ENCODE measurements at places on chromosomes 1 and 21.
A peak's percentile ranks its signal among the peaks of the same experiment; 100 is the strongest.

GRCh38 chr1:94111879-94112278 lies 9.1 kb downstream of the ABCA4 start:
- DNase-seq, result no peak

- DNase-seq, result no peak
Observed at GRCh38 chr21:42003051-42003461, 7.1 kb downstream of the ZBTB21 start.

- no peak for DNase-seq
Observed at GRCh38 chr1:235015291-235015985, 113.2 kb downstream of the TOMM20 start.

DNA sequence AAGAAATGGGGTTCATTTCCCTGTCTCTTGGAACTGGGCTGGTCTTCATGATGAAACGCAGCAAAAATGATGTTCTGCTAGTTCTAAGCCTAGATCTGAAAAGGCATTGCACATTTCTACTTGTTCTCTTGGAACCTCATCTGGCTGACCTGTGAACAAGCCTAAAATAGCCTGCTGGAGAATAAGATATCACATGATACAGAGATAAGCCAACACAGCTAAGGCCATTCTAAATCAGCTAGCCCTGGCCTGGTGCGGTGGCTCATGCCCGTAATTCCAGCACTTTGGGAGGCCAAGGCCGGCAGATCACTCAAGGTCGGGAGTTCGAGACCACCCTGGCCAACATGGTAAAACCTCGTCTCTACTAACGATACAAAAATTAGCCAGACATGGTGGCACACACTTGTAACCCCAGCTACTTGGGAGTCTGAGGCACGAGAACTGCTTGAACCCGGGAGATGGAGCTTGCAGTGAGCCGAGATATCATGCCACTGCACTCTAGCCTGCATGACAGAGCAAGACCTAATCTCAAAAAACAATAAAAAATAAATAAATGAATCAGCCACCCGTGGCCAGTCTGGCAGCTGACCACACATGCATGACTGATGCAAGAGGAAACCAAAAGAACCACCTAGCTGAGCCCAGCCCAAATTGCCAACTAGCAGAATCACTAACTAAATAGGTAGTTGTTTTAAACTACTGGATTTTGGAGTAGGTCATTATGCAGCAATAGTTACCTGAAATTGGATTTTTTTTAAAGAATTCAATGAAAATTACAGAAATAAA lies 18.0 kb downstream of the CD244 start:
- DNase-seq, result no peak

DNA sequence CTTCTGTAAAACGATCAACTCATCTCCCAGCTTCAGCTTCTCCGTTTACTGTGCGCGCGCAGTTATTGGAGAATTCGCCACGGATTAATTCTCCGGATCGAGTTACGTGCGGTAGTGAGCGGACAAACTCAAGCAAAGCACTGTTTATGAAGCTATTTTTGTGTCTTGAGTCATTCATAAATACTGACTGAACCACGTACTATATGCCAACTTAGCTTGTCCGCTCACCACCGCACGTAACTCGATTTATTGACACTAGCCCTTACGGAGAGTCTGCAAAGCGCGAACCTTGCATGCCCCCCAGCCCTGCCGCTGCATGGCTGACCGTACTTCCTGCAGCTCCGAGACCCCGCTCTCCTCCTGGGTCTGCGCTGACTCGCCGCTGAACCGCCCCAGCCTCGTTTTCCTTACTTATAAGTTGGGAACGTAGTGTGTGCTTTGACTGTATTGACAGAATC lies 773 bp downstream of the CHD1L start:
- DNase-seq, result no peak

- DNase-seq, result no peak
Observed at GRCh38 chr1:152501704-152502103, 8.9 kb upstream of the LCE5A start.

- DNase-seq, result peak; percentile 6
Observed at GRCh38 chr1:65955503-65955902, 162.8 kb downstream of the PDE4B start.

GRCh38 chr1:114803001-114803400 lies 22.5 kb upstream of the SIKE1 start:
- no peak for DNase-seq

DNA sequence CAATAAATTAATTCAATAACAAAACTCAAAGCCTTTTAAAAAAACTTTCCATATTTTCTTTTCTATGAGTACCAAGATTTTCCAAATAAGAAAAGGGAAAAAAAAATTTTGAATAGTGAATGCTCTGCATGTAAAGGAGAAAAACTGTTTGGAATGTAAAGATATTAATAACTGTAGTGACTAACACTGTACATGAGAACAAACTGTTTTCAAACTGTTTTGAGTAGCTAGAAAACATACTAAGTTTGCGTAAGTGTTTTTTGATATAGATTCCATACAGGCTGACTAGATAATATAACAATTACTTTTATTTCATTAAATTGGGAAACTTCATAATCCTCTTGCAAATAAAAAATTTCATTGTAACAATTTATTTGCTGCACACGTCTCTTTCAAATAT lies 150.5 kb downstream of the DPYD start:
- DNase-seq, result no peak

DNA sequence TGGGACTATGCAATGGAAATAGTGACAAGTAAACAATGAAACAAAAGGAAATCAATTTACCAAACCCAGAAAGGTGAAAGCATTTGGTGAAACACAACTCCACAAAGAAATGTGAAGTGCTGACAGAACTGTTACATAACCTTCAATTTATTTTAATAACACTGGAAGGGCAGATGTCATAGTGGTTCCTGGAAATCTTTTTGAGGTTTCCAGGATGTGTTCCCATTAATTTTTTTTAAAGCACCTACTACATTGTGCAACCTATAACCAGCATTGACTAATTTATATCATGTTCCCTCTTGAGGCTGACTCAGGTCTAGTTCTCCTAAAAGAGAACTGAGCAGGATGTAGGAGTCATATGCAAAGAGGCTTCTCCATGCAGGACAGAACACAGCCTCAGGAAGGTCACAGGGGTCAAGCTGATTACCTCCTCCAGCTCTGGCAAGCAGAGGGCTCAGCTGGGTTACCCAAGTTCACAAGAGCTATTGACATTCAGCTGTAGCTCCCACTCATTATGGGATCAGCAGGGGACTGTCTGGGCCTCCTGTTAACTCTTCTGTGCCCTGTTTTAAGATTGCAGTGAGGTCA lies 157.1 kb upstream of the NRIP1 start:
- no peak for DNase-seq

DNA sequence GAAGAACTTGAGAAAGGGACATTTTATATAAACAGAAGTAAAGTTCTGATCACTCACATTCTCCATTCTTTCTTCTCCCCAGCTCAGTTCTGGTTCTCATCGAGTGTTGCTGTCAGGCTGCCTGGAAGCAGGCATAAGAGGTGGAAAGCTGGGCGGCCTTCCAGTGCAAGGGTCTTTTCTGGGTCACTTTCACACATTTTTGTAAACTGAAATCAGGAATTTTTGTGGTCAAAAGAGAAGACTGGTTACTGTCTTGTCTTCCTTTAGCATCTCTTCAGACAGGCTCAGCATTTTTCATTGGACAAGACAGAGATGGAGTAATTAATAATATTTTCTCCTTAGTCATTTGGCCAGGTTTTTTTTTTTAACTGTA lies 93.7 kb downstream of the CTH start:
- no peak for DNase-seq

DNA sequence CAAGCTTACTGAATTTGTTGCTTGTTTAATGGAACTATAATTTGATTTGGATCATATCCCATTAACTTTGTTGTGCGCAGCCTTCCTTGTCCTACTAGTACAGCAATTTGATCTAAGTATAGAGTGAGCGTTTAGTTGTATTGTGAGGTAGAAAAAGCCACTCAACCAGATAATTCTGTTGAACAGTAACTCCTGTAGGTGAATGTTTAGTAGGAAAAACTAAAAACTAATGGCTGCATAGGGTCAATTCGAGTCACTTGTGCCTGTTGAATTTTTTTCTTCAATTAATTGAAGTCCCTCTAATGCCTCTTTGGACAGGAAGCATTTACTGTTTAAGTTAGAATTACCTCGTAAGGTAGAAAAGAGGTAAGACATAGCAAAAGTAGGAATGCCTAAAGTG lies 15.0 kb upstream of the EPHX1 start:
- DNase-seq, result no peak

- DNase-seq, result peak; percentile 52
Observed at GRCh38 chr1:170562646-170563338, 30.8 kb downstream of the GORAB start.

DNA sequence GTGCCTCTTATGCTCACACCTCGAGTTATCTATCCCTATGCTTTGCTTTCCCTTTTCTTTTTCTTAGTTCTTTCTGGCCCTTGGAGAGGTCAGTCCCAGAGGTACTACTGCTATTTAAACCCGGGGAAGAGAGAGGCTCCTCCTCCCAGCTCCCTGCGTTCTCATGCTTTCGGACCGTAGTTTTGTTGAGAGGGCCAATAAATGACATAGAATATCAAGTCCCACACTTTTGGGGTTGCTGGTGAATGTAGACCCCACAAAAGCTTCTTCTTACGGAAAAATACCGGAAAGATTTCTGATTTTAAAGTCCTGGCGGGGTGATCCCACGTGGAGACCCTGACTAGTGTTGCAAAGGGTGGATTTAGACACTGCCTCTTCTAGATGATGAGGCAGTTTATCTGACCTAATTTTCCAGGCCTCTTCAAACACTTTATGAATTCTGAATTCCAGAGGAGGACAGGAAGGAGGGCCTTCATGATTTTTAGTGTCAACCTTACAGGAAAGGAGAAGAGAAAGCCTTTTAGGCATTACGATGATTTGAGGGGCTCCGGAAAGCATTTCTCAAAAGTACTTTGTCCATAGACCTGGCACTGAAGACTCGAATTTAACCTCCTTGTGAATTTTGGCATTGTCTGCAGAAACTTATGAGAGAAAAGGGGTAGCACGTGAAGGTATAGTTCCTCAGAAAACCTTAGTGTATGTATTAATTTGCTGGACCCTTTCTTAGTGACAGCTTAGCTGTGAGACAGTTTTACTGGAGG lies 694 bp downstream of the TMEM167B start:
- peak; percentile 65 for DNase-seq
